ENCODE measurements at places on chromosomes 3 and 15.

GRCh38 chr3:172158741-172159140 is 119.4 kb downstream of the FNDC3B start:
- DNase-seq: no peak

GRCh38 chr3:136734382-136735070 is 17.7 kb downstream of the STAG1 start:
- DNase-seq: no peak

DNA sequence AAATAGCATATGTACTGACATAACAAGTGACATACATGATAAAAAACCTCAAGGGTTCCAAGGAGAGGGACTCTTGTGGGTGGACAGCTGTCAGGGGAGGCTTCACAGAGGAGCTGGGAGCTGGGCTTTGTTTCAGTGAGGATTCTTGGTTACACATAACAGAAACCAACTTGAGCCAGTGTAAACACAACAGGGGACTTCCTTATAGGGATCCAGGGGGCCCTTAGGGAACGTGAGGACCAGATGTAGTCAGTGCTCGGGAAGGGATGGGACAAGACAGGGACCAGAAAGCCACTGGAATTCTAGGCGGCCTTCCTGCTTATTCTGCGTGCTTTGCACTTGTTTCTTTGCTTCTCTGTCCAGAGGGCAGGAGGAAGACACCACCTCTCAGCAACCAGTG is 34.9 kb downstream of the SNAPC5 start:
- no peak for DNase-seq

- DNase-seq: no peak
Observed at GRCh38 chr3:195863121-195864061, 45.0 kb downstream of the TNK2 start.

- no peak for DNase-seq
Observed at GRCh38 chr15:99407716-99408115, 156.4 kb downstream of the LRRC28 start.

- DNase-seq: peak; percentile 17
Observed at GRCh38 chr15:88800026-88800425, 3.2 kb upstream of the ACAN start.

DNA sequence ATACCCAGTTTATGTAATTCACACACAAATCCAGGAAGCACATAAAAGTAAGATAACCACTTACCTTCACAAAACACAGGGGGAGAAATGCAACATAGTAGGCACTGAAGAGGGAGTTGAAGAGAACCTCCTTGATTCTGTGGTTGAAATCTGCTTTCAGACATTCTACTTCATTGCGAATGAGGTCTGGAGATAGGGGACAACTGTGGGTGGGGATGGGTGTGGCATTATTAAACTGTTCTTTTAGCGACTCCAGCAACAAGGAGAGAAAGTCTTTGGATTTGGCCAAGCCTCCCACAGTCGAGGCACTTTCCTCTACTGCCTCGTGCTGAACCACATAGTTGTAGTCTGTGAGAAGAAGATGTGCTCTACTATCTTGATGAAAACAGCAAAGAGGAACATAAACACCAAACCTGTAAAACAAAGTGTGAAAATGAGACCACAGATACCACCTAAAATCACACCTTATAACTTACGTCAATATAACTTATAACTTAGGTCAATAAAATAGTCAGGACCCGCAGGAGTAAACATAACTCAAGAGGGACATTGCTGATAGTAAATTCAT is 25.6 kb downstream of the TMEM39A start:
- DNase-seq: no peak

DNA sequence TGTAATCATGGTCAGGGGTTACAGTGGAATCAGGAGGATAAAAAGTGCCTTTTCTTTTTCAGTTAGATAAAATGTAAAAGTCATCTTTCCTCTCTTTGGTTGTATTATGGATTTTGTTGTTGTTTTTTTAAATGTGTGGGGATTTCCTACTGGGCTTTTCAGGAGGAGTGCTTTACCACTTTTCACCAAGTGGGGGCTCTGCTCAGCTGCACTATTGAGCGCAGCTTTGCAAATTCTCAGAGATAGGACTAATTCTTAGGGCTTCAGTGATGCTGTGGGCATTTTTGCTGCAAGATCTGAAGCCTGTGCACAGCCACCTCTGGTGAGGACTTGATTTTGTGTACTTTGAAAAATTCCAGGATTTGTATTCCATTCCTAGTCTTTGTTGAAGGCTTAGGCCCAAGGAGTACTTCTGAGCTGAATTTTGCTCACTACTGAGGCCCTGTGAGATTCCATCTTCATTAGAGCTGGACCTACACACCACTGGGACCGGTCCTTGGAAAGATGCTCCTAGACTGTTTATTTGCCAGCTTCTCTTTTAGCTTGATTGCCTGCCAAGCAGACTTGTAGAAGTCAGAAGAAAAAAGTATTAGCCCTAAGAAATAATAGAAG is 7.5 kb downstream of the GNB5 start:
- no peak for DNase-seq

DNA sequence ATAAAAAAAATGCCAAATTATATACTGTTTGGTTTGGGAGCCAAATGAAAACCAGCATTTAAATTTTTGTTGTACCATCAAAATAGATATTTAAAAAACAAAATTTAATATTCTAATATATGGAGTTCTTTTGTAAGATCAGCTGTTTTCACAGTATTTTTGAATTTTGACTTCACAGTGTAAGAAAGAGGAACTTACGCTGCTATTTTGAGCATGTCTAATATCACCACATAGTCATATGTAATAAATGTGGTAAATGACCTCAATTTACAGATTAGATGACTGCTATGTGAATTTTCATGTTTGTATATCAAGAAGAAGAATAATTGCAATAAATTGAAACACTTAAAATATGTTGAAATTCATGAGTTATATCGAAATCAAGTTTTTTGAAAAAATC is 189.6 kb downstream of the ARRDC4 start:
- no peak for DNase-seq

DNA sequence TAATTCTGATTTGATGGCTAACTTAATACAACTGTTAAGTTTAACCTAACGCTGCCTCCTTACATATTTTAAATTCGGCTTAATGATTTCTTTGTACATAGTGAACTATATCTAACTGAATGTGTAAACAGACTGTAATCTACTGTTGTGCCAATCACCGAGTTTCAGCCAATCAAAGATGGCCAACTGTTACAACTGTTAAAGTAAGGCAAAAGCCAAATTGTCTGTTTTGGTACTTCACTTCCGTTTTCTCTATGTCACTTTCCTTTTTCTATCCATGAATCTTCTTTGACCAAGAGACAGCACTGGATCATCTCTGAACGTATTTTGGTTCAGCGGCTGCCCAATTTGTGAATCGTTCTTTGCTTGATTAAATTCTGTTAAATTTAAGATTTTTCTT is 137.0 kb downstream of the LMLN start:
- no peak for DNase-seq

DNA sequence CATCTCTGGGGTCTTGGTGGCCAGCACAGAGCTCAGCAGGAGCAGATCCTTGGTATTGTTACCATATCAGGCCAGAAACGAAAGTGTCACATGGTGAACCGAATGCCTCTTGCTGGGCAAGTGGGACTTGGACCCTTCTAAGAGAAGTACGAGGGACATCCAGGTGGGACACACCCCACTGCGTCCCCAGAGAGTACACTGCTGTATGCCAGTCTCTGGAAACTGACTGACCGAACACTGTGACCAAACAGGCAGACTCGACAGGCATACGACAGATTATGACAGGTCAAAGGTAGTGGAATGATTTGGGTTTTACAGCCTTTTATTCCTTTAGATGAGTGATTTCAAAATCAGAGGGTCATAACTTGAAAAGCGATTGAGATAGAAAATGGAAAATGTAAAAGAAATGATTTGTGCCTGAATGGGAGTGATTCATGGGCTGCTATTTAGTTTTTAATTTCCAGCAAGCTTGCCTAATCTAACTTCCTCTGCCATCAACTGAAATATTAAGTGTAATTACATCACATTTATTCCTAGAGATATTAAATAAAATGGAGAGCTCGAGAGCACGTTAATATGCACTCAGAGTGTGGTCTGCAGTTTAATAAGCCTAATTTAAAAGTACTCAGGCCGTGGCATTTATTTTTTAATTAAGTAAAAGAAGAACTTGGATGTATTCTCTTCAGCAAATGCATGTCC is 63.4 kb upstream of the CTXND1 start:
- DNase-seq: no peak

- no peak for DNase-seq
Observed at GRCh38 chr3:58581328-58582091, 4.3 kb upstream of the FAM107A start.

- no peak for DNase-seq
Observed at GRCh38 chr3:11288021-11288491, 15.9 kb downstream of the ATG7 start.

- DNase-seq: no peak
Observed at GRCh38 chr15:36691579-36692357, 112.3 kb downstream of the CDIN1 start.

GRCh38 chr3:101148001-101148400 is 154.8 kb upstream of the ABI3BP start:
- DNase-seq: no peak

GRCh38 chr3:49244581-49245205 is 32.3 kb downstream of the C3orf62 start:
- DNase-seq: no peak

DNA sequence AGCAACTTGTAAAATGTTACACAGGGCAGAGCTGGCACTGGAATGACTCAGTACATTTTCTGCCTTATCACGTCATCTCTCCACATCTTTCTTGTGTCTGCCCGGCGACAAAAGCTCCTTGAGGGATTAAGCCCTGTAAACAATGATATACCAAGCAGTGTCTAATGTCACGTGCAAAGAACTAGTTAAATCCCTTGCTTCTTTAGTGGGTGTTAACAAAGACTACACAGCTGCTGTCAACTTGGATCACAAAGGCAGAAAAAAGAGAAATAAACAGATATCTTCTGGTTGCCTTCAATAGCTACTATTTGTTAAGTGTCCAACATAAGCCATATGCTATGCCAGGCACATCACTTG is 48.1 kb upstream of the FRMD4B start:
- no peak for DNase-seq

GRCh38 chr15:71294911-71295602 is 179.8 kb downstream of the THSD4 start:
- DNase-seq: peak; percentile 100

- no peak for DNase-seq
Observed at GRCh38 chr15:67605871-67606270, 63.4 kb downstream of the MAP2K5 start.

DNA sequence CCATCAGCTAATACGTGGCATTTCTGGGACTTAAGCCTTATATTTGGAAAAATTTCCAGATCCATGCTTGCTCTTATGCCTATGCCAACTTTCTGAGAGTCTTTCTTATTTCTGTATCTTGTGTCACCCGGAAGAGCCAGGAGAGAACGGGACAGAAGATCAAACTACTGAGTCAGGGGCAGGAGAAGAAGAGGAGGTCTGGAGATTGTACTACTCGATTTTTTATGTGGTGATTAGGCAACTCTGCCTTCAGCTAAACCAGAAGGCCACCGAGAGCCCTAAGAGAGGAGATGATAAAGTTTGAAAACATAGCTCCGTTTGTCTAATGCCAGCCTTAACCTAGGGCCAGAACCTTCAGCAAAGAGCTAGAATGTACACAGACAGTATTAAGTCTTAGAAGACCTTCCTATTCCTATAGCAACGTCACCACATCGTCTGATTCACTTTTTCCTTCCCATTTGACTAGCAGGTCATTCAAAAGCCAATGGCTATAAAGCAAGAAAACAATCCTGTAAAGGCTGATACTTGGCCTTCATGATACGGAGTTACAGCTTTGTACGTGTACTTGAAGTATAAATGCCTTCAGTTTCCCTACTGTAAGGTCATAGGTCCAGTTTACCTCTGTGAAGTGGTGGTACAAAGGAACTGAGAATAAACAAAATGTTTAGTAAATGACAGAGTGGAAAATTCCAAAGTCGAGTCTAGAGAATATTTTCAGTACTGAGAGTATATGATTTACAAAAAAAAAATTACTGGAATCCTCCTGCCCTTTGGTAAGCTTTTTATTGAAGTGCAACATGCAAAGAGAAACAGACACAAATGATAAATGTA is 96.1 kb upstream of the ICE2 start:
- DNase-seq: no peak

DNA sequence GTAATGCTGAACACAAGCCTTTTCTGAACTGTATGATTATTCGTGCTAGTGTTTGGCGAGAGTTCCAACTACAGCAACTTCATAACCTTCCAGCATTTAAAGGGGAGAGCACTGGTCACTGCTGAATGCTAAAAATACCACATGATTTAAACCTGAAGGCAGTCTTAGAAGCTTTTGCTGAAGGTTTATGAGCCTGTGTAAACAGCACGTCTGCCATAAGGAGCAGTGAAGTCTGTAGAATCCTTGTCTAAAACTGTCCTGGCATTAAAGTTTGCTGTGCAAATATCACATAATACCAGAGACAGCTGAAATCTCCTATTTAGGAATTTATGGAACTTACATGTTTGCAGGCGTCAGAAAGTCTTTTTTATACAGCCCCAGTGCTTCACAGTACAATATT is 5.9 kb downstream of the SATB1 start:
- no peak for DNase-seq

All from HS-27A (cell line).